ENCODE measurements at places on chromosomes 4 and X.

DNA sequence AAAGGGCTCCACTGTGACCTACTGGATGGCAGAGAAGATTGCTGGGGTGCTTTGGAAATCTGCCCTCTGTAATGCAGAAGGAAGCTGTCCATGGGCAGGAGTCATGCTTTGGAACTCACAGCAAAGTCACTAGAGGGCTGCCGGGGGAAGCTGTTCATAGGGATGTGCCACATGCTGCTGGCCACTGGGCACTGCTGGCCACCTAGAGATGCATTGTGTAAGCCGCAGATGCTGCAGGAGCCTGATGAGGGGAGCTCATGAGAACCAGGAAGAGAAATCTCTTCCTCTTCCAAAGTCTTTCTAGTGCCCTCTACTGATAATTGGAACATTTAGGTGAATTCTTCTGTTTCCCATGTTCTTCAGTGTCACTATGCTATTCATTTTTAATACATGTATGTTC is 31.2 kb upstream of the UXT start:
- DNase-seq, result no peak

- DNase-seq, result no peak
Observed at GRCh38 chrX:130704053-130705038, 198.7 kb downstream of the ENOX2 start.

DNA sequence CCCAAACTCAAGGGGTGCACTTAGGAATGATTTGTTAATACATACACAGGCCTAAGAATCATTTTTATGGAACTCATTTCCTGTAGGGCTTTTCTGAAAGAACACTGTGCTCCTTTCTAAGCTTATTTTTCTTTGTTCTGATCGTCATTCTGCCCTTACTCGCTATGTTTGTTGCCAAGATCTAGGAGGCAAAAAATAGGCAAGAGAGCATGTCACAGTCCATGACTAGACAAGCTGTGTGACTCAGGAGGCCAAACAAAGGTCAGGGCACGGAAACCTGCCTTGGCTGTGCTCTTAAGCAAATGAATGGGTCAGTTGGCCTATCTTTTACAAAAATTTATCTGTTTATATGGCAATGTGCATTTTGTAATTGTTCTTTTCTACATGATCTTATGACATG is 42.5 kb upstream of the C1GALT1C1 start:
- no peak for DNase-seq

GRCh38 chr4:32569861-32570260 is 1849.7 kb downstream of the PCDH7 start:
- no peak for DNase-seq

DNA sequence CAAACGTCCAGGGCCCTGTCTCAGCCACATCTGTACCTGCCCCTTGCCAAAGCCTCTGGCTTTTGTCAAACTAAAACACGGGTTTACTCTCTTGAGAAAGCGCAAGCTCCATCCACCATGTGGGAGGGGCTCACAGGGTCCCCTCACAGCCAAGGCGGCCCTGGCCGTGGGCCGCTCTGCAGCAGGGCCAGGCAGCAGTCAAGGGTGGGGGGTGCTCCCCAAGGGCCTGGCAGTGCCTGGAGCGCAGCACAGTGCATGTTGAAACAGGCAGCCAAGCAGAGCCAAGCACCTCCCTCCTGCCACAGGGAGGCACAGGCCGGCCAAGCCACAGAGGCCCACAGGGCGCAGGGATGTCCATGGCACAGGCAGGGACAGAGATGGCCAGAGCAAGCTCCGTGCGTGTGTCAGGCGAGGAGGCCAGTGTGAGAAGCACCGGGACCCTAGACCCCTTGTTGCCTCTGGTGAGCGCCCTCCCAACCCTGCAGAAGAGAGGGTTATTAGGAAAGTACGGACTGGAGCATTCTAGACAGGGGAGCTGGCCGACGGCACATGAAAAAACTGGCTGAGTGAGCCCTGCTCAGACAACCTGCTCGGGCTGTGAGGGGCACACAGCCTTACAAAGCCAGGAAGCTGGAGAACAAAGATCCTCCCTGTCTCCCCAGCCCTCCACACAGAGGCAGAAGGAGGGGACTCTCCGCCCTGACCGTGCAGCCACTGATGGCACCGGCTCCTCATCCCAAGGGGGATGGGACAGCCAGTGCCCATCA is 39.0 kb downstream of the FAM53A start:
- DNase-seq, result no peak

DNA sequence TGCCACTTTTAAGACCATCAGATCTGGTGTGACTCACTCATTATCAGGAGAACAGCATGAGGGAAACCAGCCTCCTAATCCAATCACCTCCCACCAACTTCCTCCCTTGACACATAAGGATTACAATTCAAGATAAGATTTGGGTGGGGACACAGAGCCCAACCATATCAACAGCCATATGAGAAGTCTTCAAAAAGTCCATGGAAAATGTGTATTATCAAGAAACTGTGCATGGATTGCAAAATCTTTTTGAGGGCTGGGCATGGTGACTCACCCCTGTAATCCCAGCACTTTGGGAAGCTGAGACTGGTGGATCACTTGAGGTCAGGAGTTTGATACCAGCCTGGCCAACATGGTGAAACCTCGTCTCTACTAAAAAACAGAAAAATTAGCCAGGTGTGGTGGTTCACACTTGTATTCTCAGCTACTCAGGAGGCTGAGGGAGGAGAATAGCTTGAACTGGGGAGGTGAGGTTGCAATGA is 17.8 kb upstream of the RPL39 start:
- no peak for DNase-seq

- no peak for DNase-seq
Observed at GRCh38 chr4:39484582-39485272, 25.9 kb downstream of the LIAS start.

DNA sequence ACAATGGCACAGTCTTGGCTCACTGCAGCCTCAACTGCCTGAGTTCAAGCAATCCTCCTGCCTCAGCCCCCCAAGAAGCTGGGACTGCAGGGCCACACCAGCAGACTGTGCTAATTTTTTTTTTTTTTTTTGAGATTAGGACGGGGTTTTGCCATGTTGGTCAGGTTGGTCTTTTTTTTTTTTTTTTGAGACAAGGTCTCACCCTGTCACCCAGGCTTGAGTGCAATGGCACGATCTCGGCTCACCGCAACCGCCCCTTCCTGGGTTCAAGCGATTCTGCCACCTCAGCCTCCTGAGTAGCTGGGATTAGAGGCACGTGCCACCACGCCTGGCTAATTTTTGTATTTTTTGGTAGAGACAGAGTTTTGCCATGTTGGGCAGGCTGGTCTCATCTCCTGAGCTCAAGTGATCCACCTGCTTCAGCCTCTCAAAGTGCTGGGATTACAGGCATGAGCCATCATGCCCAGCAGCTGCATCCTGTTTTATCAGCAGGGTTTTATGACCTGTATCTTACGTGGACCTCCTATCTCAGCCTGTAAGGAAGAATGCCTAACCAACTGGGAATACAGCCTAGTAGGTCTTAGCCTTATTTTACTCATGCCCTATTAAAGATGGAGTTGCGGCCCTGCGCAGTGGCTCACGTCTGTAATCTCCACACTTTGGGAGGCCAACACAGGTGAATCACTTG is 13.2 kb upstream of the MRPL1 start:
- DNase-seq, result no peak

- peak; percentile 73 for DNase-seq
Observed at GRCh38 chr4:107896158-107896645, 35.1 kb upstream of the CYP2U1 start.

GRCh38 chr4:20015636-20016224 is 236.0 kb upstream of the SLIT2 start:
- DNase-seq, result no peak

DNA sequence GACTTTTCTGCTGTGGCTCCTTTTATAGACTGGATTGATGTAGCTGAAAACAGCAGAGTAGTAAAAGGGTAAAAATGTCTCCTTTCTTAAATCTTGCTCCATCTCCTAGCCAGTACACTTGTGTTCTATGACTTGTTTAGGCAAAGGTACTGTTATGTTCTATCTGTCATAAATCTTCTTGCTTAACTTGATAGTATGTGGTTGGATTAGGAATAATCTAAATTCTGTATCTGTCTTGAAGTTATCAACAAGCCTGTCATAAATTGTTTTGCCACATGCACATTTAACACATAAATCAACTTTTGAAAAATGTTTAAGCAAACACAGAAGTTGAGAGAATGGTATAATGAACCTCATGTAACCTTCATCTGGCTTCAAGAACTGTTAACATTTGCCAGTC is 157.0 kb downstream of the FRAS1 start:
- DNase-seq, result no peak

GRCh38 chr4:147651563-147651962 is 32.4 kb downstream of the PRMT9 start:
- DNase-seq, result no peak

Measured in SJSA1 (cell line).